Thymus (tissue), 14 donors: ENCODE measurements at places on chromosomes 1 and 21. TPM values are rescaled to one million over a fixed set of nuclear protein-coding genes. Genes with fewer than 3 reads are reported as not detected.
A peak's percentile ranks its signal among the peaks of the same experiment; 100 is the strongest.

DNA sequence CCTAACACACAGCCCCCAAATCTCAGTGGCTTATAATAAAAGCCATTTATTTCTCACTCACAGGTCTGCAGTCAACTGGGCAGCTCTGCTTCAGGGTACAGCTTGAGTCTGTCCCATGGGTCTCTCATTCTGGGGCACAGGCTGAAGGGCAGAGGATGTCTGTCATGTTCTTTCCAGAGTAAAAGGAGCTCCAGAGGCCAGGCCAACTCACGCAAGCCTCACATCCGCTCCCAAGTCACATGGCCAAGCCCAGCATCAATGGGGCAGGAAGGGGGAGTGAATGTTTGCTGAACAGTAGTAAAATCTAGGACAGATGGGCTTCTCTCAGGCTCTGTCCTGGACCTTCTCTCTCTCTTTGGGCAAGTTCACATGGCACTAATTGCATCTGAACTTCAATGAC, 7.1 kb upstream of the SSBP3 start:
- no peaks in the 10 kb centered on the region for H3K27me3 ChIP-seq
- peaks cover 75% of the 10 kb centered on the region for H3K4me1 ChIP-seq
- H3K36me3 ChIP-seq = no peaks in the 10 kb centered on the region
- peak overlapping the region; percentile 41 for H3K27ac ChIP-seq

DNA sequence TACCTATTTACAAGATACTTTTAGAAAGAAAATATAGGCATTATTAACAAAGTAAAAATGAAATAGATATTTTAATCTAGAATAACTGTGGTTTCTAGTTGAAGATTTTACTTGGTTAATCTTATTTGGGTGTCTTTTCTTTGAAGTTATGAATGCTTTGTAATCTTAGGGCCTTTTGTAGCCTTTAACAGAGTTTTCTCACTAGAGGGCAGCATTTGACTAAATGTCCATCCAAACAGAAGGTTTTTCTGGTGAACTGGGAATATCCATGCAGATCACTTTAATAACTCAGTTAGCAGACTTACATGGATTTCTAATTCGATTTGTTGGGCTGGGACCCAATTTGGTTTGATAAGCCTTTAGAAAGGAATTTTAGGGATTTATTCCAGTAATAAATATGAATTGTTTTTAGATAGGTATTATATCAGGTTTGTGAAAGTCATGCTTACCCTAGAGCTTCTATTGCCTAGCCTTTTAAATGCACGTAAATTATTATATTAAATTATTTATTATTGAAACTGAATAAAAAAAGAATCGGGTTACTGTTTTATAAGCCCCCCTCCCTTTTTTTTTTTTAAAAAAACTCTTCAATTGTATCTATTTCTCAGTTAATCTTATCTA, 119.7 kb downstream of the ZNF326 start:
- H3K27me3 ChIP-seq = no peaks in the 10 kb centered on the region
- DNase-seq = peak; percentile 15
- no peaks in the 10 kb centered on the region for H3K4me1 ChIP-seq
- H3K36me3 ChIP-seq = no peaks in the 10 kb centered on the region
- H3K27ac ChIP-seq = no peak overlapping the region

GRCh38 chr1:70438529-70438928, 27.5 kb downstream of the CTH start:
- no peaks in the 10 kb centered on the region for H3K27me3 ChIP-seq
- H3K4me1 ChIP-seq = no peaks in the 10 kb centered on the region
- no peak for DNase-seq
- H3K36me3 ChIP-seq = no peaks in the 10 kb centered on the region

GRCh38 chr1:36027766-36028165, 56.1 kb upstream of the TEKT2 start:
- peaks cover 23% of the 10 kb centered on the region for H3K36me3 ChIP-seq
- DNase-seq = no peak
- no peaks in the 10 kb centered on the region for H3K4me1 ChIP-seq
- no peak overlapping the region for H3K27ac ChIP-seq

GRCh38 chr1:95554408-95554807, 320.4 kb downstream of the RWDD3 start:
- DNase-seq = no peak
- H3K27me3 ChIP-seq = no peaks in the 10 kb centered on the region
- H3K4me3 ChIP-seq = no peak overlapping the region
- H3K36me3 ChIP-seq = no peaks in the 10 kb centered on the region

DNA sequence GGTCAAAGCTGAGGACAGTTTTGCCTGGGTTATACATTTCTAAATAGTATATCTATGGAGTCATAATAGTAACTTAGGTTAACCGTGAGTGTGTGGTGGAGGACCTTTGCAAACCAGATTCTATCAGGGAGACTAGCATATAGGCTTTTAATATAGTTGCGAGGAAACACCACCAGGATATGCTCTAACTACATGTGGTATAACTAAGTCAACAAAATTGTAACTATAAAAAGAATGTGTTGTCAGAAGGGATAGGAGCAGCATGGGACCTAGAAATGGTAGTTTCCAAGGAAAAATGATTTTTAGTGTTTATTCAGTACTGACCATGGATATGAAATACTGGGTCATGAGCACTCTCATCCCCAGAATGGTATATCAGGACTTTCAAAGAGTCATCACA, 338.1 kb downstream of the TGFB2 start:
- H3K4me1 ChIP-seq = no peaks in the 10 kb centered on the region
- DNase-seq = no peak
- H3K36me3 ChIP-seq = no peaks in the 10 kb centered on the region
- H3K27ac ChIP-seq = no peak overlapping the region
- no peaks in the 10 kb centered on the region for H3K27me3 ChIP-seq

GRCh38 chr1:172485626-172486025, 41.8 kb upstream of the PIGC start:
- no peak overlapping the region for H3K27ac ChIP-seq
- no peaks in the 10 kb centered on the region for H3K36me3 ChIP-seq
- DNase-seq = no peak
- no peaks in the 10 kb centered on the region for H3K4me1 ChIP-seq
- no peak overlapping the region for H3K4me3 ChIP-seq

GRCh38 chr1:109304226-109304920, 2.4 kb downstream of the MYBPHL start:
- H3K27ac ChIP-seq = no peak overlapping the region
- no peak overlapping the region for H3K4me3 ChIP-seq
- DNase-seq = no peak
- no peaks in the 10 kb centered on the region for H3K36me3 ChIP-seq
- peaks cover 10% of the 10 kb centered on the region for H3K27me3 ChIP-seq

DNA sequence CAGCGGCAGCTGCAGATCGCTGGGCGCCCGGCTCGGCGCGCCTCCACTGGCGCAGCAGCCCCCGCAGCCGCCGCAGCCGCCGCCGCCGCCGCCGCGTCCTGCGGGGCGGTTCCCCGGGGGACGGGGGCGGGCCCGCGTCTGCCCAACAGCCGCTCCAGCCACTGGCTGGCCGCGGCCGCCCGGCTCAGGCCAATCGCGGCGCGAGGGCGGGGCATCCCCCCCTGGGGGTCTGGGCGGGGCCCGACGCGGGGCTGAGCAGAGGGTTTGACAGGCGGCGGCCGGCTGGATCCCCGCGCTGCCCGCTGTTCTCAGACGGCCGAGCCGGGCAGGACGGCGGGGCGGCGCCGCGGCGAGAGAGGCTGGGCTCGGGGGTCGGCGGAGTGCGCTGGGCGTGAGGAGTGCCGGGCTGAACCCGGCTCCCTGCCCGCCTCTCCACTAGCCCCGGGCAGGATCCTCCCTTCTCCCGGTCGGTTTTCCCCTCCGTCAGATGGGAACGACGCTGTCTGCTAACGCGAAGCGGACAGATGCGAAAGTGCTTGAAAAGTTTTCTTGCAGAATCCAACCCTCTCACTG, at the start of gene GLIS1:
TSS of gene GLIS1 (minus strand) at position 56 of the 573 bp plus-strand sequence. CDS start 1,100 bp downstream, outside the sequence.
- no peaks in the 10 kb centered on the region for H3K36me3 ChIP-seq
- H3K4me3 ChIP-seq = peak within 1 kb of the TSS; percentile 54
- peaks cover 10% of the 10 kb centered on the region for H3K4me1 ChIP-seq
- peaks cover 61% of the 10 kb centered on the region for H3K27me3 ChIP-seq
- peak; percentile 74 for DNase-seq
- H3K27ac ChIP-seq = no peak within 1 kb of the TSS

Gene PMF1
- total RNA-seq = 56.8 TPM

Gene SPRR4
- not detected for total RNA-seq

- no peak for DNase-seq
- no peaks in the 10 kb centered on the region for H3K27me3 ChIP-seq
- no peak overlapping the region for H3K4me3 ChIP-seq
- H3K36me3 ChIP-seq = no peaks in the 10 kb centered on the region
- no peaks in the 10 kb centered on the region for H3K4me1 ChIP-seq
- H3K27ac ChIP-seq = no peak overlapping the region
These were observed 70.6 kb upstream of the PUM1 start for GRCh38 chr1:31135973-31136600.

GRCh38 chr1:226987623-226988333, 47.7 kb downstream of the COQ8A start:
- DNase-seq = no peak
- peaks cover 28% of the 10 kb centered on the region for H3K36me3 ChIP-seq
- no peak overlapping the region for H3K27ac ChIP-seq

Gene RGS2
- total RNA-seq = 26.5 TPM

Gene CR1L
- total RNA-seq = 0.85 TPM

DNA sequence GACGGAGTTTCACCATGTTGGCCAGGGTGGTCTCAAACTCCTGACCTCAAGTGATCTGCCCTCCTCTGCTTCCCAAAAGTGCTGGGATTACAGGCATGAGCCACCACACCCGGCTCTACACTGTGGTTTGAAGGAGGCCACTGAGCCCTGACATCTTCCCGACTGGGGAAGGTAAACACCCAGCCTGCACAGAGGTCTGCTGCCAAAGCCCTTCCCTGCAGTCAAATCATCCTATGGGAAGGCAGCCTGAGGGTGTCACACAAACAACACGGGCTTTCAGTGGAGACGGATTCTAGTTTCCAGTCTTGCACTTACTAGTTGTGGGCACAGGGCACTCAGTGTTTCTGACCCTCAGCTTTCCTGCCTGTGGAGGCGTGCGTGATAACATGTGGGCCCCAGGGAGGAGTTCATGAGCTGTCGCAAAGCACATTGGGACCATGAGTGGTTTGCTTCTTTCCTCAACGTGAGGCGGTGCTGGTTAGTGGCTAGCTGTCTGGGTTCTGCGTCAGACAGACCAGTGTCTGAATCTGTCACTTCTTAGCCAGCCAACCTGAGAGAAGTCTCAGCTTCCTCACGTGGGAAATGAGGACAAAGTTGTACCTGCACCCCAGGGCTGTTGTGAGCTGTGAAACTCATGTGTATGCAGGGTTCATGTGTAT, 21.5 kb upstream of the OPRD1 start:
- H3K4me3 ChIP-seq = no peak overlapping the region
- DNase-seq = no peak
- no peaks in the 10 kb centered on the region for H3K27me3 ChIP-seq
- no peak overlapping the region for H3K27ac ChIP-seq

DNA sequence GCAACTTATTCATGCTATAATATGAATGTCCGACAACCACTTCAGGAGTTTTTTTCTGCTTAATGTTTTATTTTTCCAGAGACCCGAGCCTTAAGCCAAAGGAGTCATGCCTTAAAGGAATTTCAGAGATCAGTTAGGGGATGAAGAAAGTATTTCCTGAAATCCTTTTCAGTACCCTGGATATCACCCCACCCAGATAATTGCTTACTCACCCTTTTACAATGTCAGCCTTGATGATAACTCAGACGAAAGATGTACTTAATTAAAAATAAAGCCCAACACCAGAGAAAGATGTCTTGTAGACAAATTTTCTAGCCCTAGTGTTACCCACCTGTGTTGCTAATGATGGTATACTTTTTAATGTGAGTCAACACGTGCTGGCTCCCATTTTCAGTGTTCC, 124.1 kb downstream of the XCL2 start:
- no peak overlapping the region for H3K4me3 ChIP-seq
- H3K27me3 ChIP-seq = no peaks in the 10 kb centered on the region
- DNase-seq = no peak
- H3K4me1 ChIP-seq = no peaks in the 10 kb centered on the region
- no peak overlapping the region for H3K27ac ChIP-seq

Gene TCHH
- 0.05 TPM for total RNA-seq

Gene S100A14
- total RNA-seq = 137 TPM

GRCh38 chr1:14997646-14998276, 155.8 kb upstream of the TMEM51 start:
- no peak for DNase-seq
- H3K4me1 ChIP-seq = no peaks in the 10 kb centered on the region
- no peak overlapping the region for H3K27ac ChIP-seq
- H3K4me3 ChIP-seq = no peak overlapping the region
- H3K27me3 ChIP-seq = no peaks in the 10 kb centered on the region

Gene PEA15
- total RNA-seq = 25.9 TPM

DNA sequence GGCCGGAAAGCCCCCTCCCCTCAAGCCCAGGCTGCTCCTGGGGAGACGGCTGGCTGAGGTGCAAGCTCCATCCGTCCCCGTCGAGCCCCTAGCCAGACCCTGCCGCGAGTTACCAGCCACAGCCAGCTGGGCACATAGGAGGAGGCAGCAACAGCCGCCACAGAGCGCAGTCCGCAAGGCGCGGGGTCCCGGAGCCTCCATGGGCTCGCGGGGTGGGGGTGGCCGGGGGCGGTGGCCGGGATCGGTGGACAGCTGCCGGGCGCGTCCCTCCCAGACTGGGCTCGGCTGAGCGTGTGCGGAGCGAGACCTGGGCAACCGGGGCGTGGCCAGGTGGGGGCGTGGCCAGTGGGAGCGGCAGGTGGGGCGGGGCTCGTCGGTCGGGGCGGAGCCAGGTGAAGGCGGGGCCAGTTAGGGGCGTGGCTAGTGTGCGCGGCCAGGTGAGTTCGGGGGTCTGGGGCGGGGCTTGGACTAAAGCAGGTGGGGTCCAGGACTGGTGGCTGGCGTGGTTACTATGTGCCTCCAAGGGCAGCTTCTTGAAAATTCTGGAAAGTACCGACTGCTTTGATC, at the start of gene CD164L2:
TSS of gene CD164L2 (minus strand) at position 295 of the 567 bp plus-strand sequence. CDS start at position 201, 94 bp downstream.
- H3K36me3 ChIP-seq = no peaks in the 10 kb centered on the region
- no peaks in the 10 kb centered on the region for H3K4me1 ChIP-seq
- no peak within 1 kb of the TSS for H3K27ac ChIP-seq
- no peak for DNase-seq
- H3K4me3 ChIP-seq = no peak within 1 kb of the TSS

DNA sequence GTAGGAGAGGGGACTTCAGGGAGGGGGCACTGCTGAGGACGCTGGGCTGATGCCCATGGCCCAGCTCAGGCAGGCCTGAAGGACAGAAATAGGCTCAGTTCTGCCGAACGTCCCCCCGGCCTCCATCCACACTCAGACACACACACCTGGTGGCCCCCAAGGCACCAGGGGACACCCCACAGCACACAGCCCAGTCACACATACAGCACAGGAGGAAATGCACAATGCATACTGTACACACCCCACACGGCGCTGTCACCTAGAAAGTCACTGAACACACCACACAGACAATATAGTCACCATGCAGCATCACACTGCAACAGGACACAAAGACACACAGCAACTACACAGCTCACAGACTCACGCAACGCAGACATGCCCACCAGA, 562 bp downstream of the SYTL1 start:
- no peaks in the 10 kb centered on the region for H3K27me3 ChIP-seq
- peak overlapping the region; percentile 92 for H3K27ac ChIP-seq
- peaks cover 22% of the 10 kb centered on the region for H3K36me3 ChIP-seq
- H3K4me3 ChIP-seq = peak overlapping the region; percentile 57
- H3K4me1 ChIP-seq = peaks cover 66% of the 10 kb centered on the region

- H3K27ac ChIP-seq = no peak overlapping the region
- H3K4me3 ChIP-seq = no peak overlapping the region
- DNase-seq = no peak
- H3K4me1 ChIP-seq = no peaks in the 10 kb centered on the region
- H3K27me3 ChIP-seq = no peaks in the 10 kb centered on the region
These were observed 40.1 kb upstream of the C1orf174 start for GRCh38 chr1:3940081-3940753.

Gene LCE1D
- total RNA-seq = not detected
